ENCODE measurements at places on chromosomes 3 and 15.

DNA sequence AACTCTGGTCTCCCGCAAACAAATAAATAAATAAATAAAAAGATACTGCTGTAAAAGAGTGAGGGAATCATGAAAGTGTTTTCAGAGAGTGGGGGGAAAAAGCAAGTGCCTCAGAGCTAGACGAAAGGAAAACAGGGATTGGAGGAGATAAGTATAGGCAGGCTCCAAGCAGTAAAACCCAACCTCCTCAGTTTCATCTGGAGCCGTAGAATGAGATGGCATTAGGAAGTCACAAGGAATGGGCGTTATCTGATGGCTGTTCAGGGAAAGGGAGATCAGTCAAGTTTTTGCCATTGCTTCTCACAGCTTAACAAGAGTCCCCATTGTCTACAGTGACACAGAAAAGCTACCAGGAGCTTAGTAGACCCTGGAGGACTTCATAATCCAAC is 451.5 kb upstream of the PPP2R3A start:
- no peak for DNase-seq

- peak; percentile 4 for DNase-seq
Observed at GRCh38 chr3:198032039-198032936, 72.3 kb downstream of the LMLN start.

- DNase-seq, result no peak
Observed at GRCh38 chr15:31217067-31217466, 109.6 kb upstream of the KLF13 start.

GRCh38 chr3:45958321-45958791 is 15.1 kb downstream of the CXCR6 start:
- DNase-seq, result no peak

DNA sequence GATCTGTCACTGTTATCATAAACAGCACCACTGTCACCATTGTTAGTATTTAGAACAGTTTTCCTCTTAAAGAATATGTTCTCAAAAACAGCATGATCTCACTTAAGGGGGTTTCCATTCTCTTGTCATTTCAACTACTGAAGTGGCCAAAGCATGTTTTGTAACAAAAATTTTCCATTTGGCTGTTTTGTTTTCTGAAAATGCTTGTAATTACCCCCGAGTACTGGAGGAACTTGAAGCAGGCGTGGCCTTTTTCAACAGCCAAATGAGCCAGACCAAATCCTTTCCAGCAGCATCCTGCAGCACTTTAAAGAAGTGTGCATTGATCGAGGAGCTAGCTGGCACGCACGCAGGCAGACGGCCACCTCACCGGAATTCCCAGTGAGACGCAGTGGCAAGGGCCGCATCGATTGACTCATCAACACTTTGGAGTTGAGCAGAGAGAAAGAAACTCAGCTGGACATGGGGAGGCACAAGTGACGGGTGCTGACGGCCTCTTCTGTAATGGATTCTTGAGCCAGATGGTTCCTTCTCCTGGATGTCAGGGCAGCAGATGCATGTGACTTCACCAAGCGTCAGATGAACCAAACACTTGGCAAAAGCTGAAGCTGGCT is 234.3 kb upstream of the IGF1R start:
- DNase-seq, result peak; percentile 36

DNA sequence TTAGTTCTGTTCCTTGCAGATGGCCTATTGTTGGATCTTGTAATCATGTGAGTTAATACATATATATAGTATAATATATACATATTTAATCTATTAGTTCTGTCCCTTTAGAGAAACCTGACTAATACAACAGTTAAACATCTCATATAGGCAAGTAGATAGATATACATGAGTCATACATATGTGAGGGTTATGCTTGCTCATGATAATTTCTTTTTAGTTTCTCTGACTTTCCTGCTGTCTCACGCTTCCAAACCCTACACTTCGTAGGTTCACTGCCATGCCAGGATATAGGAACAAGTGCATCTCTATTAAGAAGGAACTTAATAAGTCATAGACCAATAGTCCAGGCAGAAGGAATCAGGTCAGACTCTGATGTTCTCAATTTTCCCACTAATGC is 16.8 kb upstream of the CLDN16 start:
- no peak for DNase-seq

- no peak for DNase-seq
Observed at GRCh38 chr3:38587548-38588131, 61.8 kb downstream of the SCN5A start.

DNA sequence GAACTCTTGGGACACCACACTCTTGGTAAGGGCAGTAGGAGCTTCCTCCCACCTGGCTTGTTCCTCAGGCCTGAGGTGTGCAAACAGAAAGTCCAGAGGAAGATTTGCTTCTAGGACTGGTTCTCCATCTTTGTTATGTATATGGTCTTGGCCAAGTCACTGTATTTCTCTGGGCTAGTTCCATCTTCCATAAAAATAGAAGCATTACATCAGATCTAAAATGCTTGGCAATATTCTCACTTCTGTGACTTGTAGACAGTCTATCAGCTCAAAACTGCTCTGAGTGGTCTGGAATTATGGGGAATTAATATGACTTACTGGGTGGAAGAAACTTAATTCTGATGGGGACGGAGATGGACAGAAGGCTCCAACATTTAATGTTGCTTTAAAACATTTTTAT is 55.2 kb downstream of the TMEM108 start:
- DNase-seq, result peak; percentile 25

DNA sequence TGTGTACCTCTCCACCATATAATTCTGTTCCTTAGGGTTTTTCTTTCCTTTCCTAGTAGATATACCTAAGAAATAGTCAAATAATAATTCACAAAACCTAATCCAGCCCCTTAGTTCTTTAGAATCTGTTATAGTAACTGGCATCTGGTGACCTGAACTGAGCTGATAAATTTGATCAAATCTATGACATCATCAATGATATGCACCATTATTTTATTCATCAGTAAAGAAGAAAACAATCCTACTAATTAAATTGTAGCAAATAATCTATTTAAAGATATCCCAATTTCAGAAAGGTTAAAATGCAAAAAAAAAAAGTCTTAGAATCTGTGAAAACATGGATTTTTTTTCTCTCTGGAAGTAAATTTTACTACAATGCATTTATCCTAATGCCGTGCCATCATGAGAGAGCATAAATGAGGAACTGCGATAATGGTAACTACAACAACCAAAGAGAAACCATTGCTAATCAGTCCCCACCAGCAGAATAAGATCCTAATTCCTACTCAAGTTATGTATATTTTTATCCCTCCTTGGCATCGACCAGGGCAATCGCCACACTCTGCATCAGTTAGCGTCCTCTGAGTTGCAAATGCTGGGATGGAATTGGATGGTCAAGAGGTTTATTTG is 6.6 kb upstream of the MNS1 start:
- no peak for DNase-seq

DNA sequence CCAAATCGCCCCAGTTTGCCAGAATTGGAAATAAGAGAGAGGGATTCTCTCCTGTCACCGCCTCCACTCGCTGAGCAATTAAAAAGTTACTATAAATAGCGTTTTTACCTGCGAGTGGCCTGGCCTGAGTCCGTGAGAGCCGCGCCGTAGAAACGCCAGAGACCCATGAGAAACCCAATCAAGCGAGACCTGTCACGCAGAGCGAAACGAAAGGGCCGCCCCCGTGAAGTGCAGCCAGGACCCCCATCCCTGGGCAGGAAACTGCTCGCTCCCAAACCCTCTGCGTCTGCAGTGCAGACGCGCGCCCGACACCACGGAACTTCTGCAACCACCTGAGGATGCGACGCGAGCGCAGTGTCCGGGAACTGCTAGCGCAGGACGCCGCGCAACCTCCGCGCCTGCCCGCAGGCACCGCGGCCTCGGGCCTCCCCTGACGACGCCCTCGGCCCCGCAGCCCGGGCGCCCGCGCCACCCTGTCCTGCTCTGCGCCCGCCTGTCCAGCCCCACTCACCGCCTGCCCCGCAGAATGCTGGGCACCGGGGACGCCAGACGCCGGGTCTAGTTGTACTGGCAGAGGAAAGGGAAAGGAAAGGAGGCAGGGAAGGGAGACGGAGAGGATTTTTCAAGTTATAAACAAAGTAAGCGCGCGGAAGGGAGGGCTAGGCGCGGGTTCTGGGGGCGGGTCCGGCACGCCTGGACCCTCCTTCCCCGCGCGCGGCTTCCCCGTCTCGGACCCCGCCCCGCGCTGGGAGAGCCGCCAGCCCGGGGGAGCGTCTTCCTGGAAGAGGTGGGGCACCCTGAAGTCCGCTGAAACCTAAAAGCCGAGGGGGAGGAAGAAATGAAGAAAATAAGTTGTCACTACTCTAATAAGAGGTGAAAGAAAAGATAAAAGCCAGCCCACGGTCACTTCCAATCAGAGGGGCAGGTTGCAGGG is at the start of gene PLSCR4:
TSS of gene PLSCR4 (minus strand) at position 657 of the 934 bp plus-strand sequence. CDS start 29,034 bp downstream, outside the sequence.
- DNase-seq, result peak; percentile 90

DNA sequence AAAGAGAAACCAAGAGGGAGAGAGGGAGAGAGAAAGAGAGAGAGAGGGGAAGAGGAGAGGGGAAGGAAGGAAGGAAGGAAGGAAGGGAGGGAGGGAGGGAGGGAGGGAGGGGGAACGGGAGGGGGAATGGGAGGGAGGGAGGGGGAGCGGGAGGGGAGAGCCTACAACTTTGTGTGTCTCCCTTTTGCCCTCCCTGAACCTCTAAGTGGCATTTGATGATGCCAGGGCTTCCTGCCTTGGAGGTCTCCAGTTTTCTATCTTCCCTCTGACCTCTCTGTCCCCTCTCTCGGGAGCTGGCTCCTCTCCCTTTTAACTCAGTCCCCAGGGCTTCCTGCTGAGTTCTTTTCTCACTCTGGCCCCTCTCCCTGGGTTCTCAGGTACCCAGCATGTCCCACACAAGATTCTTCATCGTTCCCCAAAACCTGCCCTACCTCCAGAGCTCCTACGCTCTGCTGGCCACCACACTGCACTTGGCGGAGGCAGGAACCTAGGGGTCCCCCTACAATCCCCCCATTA is 12.5 kb upstream of the FAM174B start:
- no peak for DNase-seq

- DNase-seq, result no peak
Observed at GRCh38 chr3:169583269-169583668, 80.2 kb downstream of the MECOM start.

DNA sequence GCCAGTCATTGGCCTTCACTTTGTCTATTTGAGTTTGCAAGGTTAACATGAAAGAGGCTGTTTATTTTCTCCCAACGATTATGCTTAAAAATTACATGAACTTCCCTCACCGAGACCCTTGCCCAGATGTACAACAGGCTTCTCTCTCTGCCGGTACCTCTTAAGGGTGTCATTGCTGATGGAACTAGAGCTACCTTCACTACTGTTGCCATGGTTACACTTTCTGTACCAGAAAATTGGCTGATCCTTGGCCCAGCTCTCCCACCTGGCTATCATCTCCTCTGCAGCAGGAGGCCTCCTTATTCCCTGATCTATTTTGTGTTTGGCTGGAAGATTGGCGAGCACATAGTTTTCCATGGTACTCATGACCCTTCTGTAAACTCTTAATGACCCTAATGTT is 24.0 kb upstream of the LIPC start:
- no peak for DNase-seq

- DNase-seq, result no peak
Observed at GRCh38 chr3:125073390-125073905, 17.7 kb upstream of the HEG1 start.

- no peak for DNase-seq
Observed at GRCh38 chr3:43497422-43497821, 124.4 kb downstream of the ANO10 start.

- no peak for DNase-seq
Observed at GRCh38 chr15:98513428-98513986, 134.8 kb upstream of the IGF1R start.

- no peak for DNase-seq
Observed at GRCh38 chr15:52764731-52765130, 25.4 kb downstream of the ONECUT1 start.
